ENCODE measurements at places on chromosomes 3 and 15.

GRCh38 chr3:108474581-108474980 lies 35.8 kb downstream of the MYH15 start:
- DNase-seq, result no peak

DNA sequence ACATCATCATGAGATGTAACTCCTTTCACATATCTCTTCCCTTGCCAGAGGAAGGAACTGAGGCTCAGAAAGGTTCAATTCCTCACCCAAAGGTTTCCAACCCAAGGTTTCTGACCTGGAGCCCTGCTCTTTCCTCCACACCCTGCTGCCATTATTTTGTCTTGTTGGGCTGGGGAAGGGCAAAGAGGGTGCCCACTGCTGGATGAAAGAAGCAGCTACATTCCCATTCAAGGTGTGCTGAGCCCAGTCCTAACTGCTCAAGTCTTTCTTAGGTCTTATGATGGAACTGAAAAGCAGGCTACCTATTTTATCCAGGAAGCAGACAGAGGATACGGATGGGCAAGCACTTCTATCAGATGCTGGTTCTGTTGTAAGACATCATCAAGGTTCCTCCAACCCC lies 258.0 kb upstream of the CTDSPL start:
- DNase-seq, result no peak

GRCh38 chr3:14957153-14957552 lies 9.8 kb downstream of the NR2C2 start:
- no peak for DNase-seq

DNA sequence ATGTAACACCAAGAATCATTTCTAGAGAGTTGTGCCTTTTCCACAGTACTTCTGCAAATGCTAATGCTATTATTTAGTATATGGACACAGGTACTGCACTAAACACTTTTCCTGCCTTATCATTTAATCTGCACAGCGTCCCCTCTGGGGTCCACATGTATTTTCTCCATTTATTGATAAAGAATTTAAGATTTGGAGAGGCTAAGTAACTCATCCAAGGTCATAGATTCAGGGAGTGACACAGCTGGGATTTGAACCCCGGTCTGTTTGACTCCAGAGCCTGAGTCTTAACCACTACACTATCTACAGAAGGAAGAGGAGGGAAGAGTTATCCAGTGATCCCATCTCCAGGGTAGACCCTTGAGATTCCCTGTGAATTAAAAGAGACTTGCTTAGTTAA lies 24.9 kb upstream of the TPRG1 start:
- DNase-seq, result no peak

Measured in NCI-H446 treated with DMSO at 0.1 percent for 48 hours (cell line).